Globus pallidus (tissue), 1 donor: ENCODE measurements at places on chromosomes 5 and 9.

DNA sequence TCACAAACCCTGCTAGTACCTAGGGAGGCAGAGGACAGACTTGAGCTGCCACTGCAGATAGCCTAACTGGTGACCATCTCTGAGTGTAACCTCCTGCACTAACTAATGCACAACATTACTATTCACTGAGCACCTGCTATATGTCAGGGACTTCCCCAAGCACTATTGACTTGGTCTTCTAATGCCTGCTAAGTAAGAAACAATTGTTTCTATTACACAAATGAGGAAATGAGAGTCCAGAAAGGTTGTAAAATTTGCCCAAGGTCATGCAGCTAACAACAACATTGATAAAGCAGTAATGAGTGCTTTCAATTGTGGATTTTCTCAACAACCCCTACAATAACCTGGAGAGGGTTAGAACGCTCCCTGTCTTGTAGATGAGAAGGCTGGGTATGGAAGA lies 183.7 kb downstream of the ZNF462 start:
- DNase-seq: no peak

DNA sequence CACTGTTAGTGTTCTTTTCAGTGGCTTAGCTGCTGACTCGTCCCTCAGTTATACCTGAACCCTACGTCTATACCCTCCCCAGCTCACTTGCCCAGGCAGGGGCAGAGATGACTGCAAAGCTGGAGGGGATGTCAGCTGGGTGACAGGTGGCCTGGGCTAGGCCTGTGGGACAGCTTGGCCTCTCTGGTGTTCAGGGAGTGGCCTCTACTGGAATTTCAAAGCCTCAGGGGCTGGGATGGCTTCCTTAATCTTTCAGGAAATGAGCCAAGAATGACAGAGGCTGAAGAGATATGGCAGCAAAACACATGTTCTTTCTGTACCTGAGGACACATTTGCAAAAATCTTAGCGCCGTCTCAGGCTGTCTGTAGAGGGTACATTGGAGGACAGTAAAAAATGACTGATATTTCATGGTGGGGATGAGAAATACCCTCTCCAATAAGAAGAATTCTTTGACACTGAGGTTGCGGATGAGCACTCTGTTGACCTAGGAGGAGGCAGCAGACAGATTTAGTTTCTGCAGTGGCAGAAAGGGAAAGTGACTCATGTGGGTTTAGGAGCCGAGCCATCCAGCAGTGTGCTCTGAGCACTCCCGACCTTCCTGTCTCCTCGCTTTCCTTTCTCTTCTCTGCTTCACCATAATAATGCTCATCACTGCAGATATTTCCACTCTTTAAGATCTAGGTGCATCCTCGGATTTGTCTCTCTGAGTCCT lies 54.4 kb downstream of the ENTREP1 start:
- no peak for DNase-seq

DNA sequence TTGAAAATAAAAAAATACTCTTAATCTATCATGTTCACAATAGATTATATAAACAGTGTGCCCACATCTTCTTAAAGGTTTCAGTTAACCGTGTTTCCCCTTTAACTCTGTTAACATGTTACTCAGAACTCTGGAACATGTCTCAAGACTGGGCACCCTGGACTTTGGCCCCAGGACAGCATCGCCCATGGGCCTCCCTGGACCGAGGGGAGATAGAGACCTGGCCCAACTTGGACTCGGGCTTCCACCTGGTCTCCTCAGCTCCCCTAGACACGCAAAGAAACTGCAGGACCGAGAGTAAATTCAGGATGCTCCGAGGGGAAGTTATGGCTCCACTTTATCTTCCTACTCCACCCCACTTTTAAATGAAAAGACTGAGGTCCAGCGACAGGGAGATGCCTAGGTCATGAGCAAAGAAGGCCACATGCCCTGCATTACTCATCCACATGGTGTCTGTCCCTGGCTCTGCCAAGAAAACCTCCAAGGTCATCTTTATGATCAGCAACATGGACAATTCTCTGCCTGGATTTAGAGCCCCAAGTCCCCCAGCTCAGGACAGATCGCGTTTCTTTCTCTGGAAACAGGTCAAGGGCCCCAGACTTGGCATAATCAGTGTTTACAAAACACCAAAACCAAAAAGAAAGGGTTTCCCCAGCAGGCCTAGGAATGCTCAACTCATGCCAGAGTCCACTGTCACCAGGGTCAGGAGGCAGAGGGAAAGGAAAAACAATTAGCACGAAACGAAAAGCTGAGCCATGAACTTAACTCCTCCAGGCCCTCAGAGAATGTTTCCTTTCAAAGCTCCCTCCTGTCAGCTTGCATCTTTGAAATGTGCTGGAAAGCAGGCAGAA lies 17.4 kb downstream of the GPX3 start:
- no peak for DNase-seq

- no peak for DNase-seq
Observed at GRCh38 chr5:163772241-163772640, 266.8 kb downstream of the MAT2B start.

GRCh38 chr5:34483442-34484033 lies 172.6 kb upstream of the RAI14 start:
- DNase-seq: peak; percentile 83

DNA sequence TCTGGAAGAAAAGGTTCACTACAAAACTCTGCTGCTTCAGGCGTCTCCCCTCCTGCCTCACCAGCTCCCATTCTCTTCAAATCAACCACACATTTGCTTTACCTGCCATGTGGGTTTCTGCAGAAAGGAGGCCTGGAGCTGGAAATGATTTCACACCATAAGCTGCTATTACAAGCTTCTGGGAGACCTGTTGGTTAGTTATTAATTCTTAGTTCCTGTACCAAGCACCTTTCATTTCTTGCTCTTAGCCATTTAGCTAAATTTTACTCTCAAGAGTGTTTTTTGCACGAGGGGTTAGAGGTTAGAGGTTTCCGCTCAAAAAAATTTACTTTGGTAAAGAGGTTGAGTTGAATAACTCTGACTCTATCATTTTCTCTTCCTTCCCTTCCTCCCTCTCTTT lies 70.3 kb downstream of the MAP1B start:
- no peak for DNase-seq

- peak; percentile 66 for DNase-seq
Observed at GRCh38 chr5:74895906-74896305, 29.7 kb upstream of the FAM169A start.

GRCh38 chr9:110650991-110651411 lies 17.6 kb upstream of the MUSK start:
- peak; percentile 89 for DNase-seq

DNA sequence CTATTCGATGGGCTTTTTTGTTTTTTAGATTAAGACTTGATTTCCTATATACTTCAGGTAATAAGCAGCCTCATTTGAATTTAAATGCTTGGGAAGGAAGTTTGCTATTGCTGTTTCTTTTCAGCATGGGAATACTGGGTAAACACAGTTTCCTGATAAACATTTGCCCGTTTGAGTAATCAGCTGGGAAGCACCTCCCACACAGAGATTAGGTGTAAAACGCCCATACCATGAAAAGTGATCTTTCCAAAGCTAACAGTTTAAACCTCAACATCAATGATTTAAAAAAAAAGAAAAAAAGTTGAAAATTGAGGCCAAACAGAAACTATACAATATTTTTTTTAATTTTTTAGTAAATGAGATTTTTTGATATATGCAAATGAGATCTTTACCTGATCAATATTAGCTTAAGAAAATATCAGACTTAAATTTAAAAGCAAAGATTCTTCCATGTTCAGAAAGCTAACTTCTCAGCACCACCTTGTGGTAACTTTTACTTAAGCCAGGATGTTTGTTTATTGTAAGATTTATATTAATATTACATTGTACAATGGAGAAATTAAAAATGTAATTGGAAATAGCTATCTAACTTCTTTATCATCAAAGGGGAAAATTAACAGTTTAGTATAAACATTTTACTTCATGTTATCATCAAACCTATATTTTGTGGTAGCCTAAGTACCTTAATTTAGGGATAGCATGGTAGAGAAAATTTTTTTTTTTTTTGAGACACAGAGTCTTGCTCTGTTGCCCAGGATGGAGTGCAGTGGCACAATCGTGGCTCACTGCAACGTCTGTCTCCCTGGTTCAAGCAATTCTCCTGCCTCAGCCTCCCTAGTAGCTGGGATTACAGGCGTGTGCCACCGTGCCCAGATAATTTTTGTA lies 39.8 kb downstream of the F2RL2 start:
- DNase-seq: no peak

- DNase-seq: no peak
Observed at GRCh38 chr5:144531188-144531587, 360.5 kb downstream of the KCTD16 start.

- peak; percentile 88 for DNase-seq
Observed at GRCh38 chr5:54551926-54552325, 34.4 kb downstream of the SNX18 start.

- DNase-seq: no peak
Observed at GRCh38 chr5:125477586-125477975, 731.1 kb upstream of the ZNF608 start.

- no peak for DNase-seq
Observed at GRCh38 chr9:135971111-135971766, 10.1 kb upstream of the UBAC1 start.

DNA sequence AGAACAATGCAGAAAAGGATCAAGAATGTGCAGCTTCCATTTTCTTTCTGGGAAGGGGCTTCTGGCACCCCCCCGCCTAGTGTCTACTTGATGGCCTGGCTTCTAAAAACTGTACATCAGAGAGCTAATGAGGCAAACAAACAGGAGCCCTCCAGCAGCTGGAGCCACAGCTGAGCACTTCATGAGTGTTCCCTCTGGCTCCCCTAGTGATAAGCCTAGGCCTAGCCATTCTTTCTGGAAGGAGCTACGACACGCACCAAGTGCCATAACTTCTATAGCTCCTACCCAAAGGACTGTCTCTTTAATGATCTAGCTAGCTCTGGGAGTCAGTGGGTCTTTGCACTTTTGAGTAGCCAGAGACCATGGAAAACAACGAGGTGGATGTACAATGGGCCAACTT lies 66.1 kb downstream of the DNAH5 start:
- no peak for DNase-seq

GRCh38 chr9:122143876-122144405 lies 15.6 kb downstream of the NDUFA8 start:
- no peak for DNase-seq

DNA sequence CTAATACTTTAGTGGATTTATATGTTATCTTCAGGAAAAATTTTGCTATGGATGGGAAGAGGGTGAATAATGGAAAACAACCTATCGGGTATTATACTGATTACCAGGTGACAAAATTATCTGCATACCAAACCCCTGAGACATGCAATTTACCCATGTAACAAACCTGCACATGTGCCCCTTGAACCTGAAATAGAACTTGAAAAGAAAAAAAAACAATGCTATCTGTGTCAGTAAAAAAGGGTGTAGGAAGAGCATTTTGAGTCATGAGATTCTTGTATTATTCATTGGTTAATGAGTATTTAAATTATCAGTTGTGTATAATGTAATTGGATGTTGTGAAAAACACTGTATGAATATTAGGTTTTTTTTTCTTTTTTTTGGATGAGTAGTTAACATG lies 75.4 kb downstream of the PRR16 start:
- DNase-seq: no peak

GRCh38 chr5:141783005-141783946 lies 94.9 kb downstream of the PCDH1 start:
- DNase-seq: no peak

- peak; percentile 26 for DNase-seq
Observed at GRCh38 chr5:112923148-112923917, 1.3 kb upstream of the REEP5 start.

- DNase-seq: no peak
Observed at GRCh38 chr9:104944356-104944755, 16.4 kb upstream of the ABCA1 start.

DNA sequence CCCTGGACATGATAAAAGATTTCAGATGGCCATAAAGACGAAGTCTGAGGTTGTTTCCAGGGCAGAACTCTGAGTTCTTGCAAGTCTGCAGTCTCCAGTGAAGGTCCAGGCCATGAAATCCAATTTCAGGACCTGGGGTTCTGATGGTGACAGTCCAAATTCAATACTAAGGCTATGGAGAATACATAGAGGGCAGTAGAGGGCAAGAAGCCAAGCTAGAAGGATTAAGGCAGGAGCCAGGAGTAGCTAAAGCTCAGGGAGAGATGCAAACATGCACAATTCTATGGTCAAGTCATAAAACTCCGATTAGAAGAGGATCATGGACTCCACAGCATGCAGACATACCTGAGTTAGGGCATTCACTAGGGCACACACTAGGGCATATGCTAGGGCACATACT lies 11.4 kb downstream of the SLIT3 start:
- no peak for DNase-seq
